ENCODE measurements at places on chromosomes 5 and 9.

DNA sequence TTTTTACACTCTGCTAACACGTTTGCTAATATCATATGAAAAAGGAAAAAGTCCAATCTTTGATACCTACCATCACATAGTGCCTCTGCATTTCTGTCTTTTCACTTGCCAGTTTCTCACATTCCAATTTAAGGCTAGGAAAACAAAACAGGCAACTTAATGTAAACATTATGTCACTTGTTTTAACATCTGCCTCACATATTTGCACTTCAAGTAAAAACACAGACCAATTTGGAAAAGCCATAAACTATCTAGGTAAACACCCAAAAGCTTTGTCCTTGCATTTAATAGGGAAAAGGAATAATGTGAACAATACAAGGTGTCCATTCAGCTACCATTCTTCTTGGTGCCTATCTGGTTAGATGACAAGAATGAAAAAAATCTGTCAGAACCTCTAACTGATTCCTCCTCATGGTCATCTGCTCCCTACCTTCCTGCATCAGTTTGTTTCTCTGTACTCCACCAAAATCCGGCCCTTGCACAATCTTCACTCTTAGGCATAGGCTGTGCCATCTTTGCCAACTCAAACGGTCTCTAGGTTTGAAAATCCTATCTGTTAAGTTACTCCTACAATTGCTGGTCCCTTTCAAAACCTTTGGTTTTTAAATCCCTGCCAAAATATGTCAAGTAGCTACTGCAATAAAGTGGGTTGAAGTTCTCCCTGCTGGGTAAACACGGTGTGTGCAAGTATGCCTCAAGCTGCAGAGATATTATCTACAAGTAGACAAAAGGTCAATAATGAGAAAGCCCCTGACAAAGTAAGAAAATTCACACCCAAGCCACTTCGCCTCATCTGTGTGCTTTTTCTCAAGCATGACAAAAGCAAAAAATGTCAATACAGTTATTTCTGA lies 3.4 kb downstream of the TLE1 start:
- DNase-seq, result no peak

DNA sequence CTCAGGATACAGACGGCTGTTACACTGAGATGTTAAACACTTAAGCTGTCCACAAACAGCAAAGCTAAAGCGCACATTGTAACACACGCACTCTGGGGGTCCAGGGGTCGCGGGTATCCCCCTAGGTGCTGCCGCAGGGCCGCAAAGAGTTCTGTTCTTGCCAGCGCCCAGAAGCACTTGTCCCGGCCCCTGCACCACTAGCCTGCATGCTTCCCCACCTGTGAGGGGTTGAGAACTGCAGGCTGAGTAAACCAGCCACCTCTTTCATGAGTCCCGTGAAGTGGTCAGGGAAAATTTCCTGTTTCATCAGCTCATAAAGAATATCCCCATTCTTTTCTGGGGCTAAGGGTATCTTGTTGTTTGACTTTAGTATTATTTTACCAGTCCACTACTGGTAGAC lies 154.4 kb upstream of the FBXL17 start:
- no peak for DNase-seq

GRCh38 chr5:113336975-113337374 lies 97.8 kb downstream of the TSSK1B start:
- DNase-seq, result no peak

GRCh38 chr9:134699343-134699740 lies 57.7 kb downstream of the COL5A1 start:
- no peak for DNase-seq

DNA sequence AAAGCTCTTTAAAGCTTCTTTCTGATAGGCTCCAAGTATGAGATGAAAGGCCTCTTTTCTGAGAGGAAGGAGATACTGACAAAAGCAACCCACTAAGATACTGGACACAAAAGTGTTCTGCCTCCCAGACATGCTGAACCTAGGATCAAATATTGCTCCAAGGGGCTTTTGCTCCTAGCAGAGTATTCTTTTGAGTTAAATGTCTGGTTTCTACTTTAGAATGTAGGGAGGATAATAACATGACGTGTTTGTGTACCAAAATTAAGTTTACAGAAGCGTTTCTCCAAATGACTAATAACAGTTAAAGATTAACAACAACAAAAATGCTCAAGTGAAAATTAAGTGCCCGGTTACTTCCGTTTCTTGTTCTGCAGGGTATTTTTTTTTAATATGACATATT lies 2293.3 kb upstream of the C9orf72 start:
- no peak for DNase-seq

DNA sequence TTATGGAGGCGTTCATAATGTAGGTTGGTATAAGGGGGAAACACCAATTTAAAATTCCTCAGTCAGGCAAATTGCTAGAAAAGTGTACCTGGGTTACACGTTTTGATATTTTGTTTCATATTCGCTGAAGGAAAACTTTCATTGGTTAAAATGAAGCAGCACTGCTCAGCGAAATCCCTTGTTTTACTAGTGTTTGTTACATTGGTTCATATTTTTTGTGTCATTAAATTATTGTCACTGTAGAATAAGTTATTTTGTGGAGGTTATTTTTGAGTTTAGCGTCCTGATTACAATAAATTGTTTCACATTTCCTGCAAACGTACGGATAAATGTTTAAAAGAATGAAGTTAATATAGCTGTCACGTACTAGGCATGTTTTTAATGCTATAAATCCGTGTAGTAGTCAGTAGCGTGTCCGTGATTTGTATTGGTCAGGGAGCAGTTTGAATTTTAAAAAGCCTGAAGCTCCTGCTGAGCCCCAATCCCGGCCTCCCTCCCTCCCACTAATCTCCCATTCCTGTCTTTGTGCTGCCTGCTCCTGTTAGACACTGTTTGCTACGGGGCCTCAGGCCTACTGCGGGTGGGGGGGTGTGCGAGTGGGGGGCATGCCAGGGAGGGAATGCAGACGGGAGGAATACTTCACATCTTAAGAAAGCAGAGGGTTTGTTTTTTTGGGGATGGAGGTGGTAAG lies 2.0 kb downstream of the NIPBL start:
- no peak for DNase-seq

DNA sequence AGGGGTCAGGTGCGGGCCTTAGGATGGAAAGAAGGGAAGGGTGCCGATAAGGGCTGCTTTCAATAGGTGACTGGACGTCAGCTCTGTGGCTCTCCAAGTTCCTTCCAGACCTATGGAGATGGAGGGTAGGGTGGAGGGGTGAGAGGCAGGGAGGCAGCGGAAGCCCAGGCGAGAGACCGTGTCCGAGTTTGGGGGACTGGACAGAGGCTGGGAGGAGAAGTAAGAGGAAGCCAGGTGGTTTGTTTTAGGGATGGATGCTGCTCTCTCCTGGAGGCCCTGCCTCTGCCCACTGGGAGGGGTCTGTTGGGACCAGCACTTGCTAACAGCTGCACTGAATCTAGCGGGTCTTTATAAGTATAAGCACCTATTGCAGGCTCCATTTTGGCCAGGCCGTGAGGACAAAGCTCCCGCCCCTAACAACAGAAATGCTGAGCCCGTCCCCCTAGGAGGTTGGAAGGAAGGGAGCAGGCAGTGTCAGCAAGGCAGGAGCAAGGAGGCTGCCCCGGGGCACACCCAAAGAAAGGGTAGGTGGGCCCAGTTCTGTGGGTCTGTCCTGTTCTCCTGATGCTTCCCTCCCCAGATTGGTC lies 167.5 kb downstream of the DAB2IP start:
- DNase-seq, result no peak

GRCh38 chr5:372996-373709 lies 51.6 kb downstream of the AHRR start:
- DNase-seq, result no peak

All from cortex of kidney (tissue), 1 donor.